ENCODE measurements at places on chromosomes 4 and X.

DNA sequence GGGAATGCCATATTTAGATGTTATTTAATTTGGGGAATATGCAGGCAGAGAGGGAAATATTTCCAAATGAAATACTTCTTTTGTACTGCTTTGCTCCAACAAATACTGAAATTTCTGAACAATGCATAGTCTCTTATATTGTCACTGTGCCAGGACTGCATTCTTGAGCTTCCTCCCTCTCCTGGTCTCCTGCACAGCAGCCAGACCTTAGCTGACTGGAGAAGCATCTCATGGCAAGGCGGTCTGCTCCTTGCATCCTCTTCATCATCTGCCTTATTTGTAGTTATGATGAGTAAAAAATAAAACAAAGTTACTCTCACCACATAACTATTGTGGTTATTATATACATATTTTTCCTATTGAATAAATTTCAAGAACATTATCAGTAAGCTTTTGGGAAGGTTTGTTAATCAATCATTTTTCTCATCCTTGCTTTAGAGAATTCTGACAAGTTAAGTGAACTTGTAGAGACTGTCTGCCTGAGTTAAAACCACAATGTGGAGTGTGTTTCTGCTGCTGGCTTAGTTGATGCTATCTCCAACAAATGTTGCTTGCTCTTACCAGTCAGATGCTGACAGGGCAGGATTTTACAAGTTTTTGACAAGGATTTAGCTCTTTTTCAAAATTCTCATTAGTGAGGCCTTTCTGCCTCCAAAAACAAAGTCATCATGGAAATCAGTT lies 153.6 kb downstream of the SOWAHB start:
- no peak for DNase-seq

- DNase-seq, result no peak
Observed at GRCh38 chr4:186946682-186947294, 223.1 kb upstream of the FAT1 start.

DNA sequence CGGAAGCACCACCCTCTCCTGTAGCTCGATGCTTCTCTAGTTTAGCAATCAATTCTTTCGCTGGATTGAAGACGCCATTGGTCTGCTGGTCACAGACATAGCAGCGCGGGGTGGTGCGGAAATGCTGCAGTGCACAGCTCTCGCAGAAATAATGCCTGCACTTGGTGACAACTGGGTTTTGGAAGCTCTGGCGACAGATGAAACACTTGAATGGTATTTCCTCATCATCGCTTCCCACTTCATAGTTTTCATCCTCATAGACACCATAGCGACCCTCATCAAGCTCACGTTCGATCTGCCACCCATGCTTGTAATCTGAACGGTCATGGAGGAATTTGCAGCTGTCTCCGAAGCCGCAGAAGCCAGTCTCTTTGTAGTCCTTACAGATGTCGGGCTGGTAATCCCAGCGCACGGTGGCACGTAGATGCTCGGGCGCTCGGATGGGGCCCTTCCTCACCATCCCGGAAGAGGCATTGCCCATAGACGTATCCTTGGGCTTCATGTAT lies 854 bp downstream of the RNF113A start:
- DNase-seq, result peak; percentile 69

DNA sequence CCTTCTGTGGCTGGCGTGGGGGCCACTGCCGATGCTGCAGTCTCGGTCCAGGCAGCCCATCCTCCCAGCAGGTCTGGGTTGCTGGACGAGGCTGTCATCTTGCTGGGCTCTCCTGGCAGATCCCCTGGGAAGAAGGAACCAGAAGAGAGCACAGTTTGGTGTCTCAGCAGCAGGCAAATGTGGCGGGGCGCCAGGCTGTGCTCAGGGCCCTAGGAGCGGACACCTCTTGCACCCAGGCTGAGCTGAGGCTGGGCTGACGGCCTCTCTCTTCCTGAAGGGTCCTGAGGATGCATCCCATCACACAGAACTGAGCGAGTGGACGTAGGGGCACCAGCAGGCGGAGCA lies 39.2 kb upstream of the CPLX1 start:
- no peak for DNase-seq

- no peak for DNase-seq
Observed at GRCh38 chr4:111506706-111507105, 638.5 kb upstream of the FAM241A start.

GRCh38 chr4:25299476-25300203 lies 12.9 kb upstream of the ZCCHC4 start:
- no peak for DNase-seq

DNA sequence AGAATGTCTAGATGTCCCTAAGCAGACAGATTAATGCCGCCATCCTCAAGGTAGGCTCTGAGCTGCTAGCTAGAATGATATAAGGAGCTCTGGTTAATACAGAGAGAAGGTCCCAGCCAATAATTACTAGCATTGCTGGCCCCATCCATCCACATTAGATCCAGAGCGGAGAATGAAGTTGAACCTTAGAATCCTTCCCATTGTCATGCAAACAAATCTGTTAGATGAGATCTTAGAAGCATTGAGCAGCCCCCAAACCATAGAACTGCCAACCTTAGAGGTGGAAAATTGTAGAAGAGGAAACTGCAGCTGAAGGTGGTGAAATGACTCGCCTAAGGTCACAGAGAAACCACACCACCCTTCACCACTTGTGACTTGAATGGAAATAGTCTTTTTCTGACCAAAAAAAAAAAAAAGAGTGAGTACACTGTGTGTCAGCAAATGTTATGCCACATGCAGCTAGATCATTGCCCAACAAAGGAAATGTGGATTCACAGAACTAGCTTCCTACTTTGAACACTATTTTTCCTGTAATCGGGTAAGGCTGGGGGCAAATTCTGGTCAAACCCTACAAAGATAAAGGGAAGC lies 162.1 kb downstream of the SMIM20 start:
- peak; percentile 92 for DNase-seq

DNA sequence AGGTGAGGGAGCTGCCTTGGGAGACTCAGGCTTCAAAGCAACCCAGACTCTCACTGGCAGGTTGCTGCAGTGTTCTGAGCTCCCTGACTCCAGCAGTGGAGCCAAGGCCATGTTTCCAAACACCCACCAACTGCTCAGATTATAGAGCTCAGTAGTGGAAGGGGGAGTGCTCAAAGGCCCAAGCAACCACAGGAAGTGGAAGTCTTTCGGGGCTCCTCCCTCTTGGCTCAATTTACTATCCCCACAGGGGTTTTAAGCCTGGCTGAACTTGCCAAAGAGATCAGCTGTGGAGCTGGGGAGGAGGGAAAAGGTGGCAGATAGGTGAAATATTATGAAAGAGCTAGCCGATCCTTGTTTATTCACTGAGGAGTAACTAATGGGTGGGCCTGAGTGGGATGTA lies 82.5 kb downstream of the HPRT1 start:
- DNase-seq, result peak; percentile 89

- DNase-seq, result peak; percentile 72
Observed at GRCh38 chrX:132092439-132093065, 35.3 kb downstream of the FRMD7 start.

DNA sequence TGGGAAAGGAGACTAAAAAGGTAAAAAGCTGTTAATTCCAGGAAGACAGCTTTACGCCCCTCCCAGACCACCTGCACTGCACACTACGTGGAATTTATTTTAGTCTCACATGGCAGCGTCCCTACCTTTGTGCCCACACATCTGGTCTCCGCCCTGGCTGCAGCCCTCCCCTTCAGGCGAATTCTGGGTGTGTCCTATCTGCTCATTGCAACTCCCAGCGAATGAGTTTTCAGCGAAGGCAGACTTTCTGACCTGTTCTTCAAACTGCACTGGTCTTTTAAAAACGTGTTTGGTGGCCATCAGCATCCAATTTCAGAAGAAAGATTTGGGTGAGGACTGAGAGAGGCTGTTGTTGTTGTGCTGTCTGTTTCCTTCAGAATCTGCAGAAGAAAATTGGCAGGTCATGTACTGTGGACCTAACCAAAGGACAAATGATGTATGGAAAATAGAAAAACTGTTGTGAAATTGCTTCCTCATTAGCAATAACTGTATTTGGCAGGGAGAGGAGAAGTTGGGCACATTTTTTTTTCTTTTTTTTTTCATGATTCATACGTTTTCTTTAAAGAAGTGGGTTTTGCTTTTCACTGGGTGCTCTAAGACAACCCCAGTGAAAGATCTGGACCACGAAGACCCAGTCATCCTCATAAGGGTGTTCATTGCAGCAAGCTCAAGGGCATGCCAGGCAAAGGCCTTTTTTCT lies 4.2 kb downstream of the TLR8 start:
- no peak for DNase-seq

- no peak for DNase-seq
Observed at GRCh38 chrX:134898440-134898839, 92.4 kb upstream of the SMIM10 start.

GRCh38 chrX:83509254-83509801 lies 1.2 kb downstream of the POU3F4 start:
- DNase-seq, result no peak

DNA sequence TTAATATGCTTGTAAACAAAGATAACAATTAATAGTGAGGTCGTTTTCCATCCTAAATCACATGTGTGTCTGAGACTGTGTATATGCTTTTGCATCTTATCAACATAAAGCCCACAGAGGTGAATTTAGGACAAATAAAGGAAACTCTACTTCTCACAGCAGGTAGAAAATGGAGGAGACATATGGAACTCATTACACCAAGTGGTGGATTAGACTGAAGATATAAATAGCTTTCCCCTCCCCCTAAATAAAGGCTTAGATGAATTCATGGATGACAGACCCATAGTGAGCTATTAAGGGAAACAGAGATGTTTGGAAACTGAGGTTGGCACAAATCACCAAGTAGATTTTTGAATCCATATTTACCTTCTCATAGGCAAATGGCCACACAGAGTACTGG lies 79.7 kb downstream of the GRIA3 start:
- no peak for DNase-seq

GRCh38 chrX:118383120-118383519 lies 37.2 kb downstream of the WDR44 start:
- no peak for DNase-seq

GRCh38 chr4:72326692-72327632 lies 242.1 kb downstream of the ADAMTS3 start:
- peak; percentile 30 for DNase-seq

DNA sequence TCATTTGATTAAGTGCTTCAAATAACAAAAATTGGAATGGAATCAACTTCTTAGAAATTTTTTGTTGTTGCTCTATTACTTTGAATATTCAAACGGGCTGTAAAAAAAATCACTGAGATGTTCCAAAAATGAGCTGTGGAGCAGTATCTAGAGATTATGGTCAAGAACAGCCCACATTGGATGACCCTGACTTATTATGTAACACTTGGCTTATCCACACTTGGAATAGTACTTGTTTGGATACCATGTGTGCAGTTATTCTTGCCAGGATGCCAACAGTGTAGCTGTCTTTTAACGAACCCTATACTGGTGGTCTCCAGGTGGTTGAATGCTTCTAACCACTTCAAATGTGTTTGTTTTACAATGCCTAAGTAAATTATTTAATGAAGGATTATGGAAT lies 64.9 kb upstream of the CAMK2D start:
- no peak for DNase-seq

- DNase-seq, result no peak
Observed at GRCh38 chr4:55500072-55500471, 46.6 kb downstream of the CLOCK start.

DNA sequence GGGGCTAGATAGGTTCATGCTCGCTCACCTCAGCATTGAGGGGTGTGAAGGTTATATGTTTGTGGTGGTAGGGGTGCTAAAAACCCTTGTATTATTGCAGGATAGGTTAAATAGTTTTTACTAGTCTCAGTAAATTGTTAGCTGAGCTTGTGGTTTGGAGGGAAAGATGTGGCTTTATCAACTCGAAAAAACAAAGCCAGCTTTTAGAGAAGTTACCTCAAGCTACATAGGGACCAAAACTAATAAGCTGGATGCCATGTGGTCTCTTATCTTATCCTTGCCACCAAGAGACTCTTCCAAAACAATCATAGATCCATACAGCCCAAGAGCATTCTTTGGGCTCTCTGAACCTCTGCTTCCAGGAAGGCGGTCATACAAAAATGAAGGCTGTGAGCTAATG lies 29.2 kb downstream of the MSN start:
- DNase-seq, result peak; percentile 62

DNA sequence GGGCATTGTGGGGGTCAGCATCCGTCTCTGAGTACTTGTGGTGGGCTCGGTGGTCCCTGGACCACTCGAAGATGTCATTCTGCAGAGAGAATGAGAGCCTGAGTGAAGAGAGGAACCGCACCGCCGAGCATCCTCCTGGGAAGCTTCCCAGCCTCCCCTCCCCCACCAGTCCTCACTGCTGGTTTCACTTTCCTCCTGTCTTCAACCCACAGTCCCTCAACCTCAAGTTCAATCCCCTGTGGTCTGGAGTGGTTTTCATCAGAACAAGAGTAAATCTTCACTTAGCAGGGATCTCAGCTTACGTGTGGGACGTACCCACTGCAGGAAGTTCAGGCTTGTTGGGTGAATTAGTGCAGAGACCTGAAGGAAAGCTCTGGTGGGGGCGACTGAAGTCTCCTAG lies 117.8 kb downstream of the SCD5 start:
- DNase-seq, result peak; percentile 45

- no peak for DNase-seq
Observed at GRCh38 chrX:136380010-136380769, 79.4 kb downstream of the ADGRG4 start.

DNA sequence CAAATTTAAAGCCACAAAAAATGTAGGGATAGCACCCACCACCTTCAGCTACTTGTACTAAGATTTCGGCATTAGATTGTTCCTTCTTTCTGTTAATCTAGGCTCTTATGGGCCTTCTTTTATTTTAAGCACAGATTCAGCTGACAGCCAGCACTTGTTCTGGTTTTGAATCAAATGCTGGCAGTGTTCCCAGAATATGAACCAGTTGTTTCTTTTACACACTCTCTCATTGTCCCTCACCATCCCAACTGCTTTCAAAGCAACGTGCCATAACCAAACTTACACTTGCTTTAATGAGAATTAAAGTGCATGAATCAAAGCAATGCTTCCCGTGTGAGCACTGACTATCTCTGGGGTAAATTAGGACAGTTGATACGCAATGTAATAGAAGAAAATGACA lies 744.5 kb upstream of the FAM241A start:
- no peak for DNase-seq

DNA sequence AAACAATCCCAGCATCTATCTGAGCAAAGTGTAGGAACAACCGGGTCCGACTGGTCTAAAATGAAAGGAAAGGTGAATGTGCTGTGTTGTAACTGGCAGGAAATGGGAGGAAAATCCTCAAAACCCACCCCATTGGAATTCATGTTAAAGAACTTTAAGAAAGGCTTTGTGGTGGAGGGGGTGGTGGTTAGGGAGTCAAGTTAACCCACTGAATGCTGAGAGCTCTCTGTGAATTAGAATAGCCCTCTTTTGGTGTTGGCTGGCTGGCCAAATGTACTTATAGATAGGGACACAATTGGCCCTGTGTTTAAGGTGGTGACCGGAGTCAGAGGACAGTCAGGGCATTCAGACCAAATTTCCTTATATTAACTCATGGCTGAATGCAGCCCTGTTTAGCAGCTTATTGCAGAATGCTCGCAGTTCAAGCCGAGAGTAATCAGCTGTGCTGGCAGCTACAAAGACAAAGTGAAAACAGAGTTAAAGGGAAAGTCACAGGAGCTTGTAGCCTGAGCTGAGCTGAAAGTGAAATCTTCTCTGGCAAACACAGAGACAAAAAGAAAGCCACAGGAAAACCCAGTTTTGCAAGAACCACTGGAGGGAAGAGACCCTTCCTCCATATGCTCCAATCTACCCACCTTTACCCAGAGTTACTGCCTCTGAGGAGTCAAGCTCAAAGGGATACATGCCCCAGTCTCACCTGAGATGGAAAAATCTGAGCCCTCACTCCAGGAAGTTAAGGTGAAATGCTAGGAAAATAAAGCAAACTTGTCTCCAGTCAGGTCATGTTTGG lies 38.5 kb upstream of the UGT2B7 start:
- no peak for DNase-seq

Measured in NB4 (cell line).